ENCODE measurements at places on chromosomes 3 and 15. TPM values are rescaled to one million over a fixed set of nuclear protein-coding genes. Genes with fewer than 3 reads are reported as not detected.

DNA sequence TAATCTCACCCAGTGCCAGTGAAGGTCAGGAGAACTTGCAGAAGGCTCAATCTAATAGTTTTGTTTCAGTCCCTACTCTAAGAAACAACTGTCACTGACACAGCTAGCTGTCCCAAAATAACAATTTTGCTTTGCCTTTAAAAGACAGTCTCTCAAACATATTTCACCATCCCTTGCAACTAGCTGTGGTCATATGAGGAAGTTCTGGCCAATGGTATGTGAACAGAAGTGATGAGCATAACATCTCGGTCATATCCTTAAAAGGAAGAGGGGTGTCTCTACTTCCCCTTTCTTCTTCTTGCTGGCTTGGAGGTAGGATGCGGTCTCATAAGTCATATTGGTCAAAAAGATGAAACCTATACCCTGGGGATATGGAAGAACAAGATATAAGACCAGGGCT is 198.1 kb downstream of the NEK10 start:
- no peak for DNase-seq

- no peak for DNase-seq
Observed at GRCh38 chr3:60770532-60770931, 480.7 kb downstream of the FHIT start.

DNA sequence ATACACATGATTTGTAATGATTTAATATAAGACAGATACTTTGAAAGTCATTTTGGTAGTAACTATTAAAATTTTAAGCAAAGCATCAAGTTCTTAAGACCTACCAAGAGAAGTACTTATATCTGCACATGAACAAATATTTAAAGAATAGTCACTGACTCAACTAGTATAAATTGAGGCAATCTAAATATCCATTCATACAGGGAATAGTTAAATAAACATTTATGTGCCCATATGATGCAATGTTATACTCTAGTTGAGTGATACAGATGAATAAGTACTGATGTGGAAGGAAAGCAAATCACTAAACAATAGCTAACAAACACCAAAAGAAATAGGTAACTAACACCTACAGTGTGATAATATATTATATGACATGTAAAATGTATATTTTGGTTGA is 527.7 kb downstream of the EPHA3 start:
- no peak for DNase-seq

GRCh38 chr3:150135287-150135721 is 164.6 kb upstream of the PFN2 start:
- DNase-seq: no peak

- no peak for DNase-seq
Observed at GRCh38 chr3:45123581-45124269, 22.5 kb downstream of the CDCP1 start.

The LRRC31 gene
- not detected for polyA plus RNA-seq

The TMEM41A gene
- 8.7 TPM for polyA plus RNA-seq

The CEP19 gene
- polyA plus RNA-seq: 0.68 TPM

The UROC1 gene
- polyA plus RNA-seq: 0.01 TPM

All from heart right ventricle (tissue), 16 donors.